Stimulated activated CD8-positive, alpha-beta memory T cell treated with anti-CD3 and anti-CD28 coated beads, Interleukin-15, amount 100 ng/mL, for 4 hours (primary cell): ENCODE measurements at places on chromosomes 4 and X.

GRCh38 chrX:68681443-68681941 lies 34.0 kb downstream of the STARD8 start:
- DNase-seq: no peak

DNA sequence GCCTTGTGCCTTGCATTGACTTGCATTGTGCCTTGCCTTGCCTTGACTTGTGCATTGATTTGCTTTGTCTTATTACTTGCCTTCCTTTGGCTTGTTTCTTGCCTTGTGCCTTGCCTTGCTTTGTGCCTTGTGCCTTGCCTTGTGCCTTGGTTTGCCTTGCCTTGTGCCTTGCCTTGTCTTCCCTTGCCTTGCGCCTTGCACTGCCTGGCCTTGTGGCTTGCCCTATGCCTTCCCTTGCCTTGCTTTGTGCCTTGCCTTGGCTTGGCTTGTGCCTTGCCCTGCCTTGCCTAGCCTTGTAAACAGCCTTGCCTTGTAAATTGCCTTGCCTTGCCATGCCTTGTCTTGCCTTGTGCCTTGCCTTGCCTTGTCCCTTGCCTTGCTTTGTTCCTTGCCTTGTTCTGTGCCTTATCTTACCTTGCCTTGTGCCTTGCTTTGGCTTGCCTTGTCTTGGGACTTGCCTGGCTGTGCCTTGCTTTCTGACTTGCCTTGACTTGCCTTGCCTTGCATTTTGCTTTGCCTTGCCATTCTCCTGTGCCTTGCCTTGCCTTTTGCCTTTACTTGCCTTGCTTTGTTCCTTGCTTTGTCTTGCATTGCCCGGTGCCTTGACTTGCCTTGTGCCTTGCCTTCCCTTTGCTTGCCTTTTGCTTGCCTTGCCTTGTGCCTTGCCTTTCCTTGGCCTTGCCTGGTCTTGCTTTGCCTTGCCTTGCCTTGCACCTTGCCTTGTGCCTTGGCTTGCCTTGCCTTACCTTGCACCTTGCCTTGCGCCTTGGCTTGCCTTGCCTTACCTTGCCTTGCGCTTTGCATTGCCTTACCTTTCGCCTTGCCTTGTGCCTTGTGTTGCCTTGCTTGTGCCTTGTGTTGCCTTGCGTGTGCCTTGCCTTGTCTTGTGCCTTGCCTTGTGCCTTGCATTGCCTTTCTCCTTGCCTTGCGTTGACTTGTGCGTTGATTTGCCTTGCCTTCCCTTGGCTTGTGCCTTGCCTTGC lies 97.5 kb downstream of the TAB3 start:
- no peak for DNase-seq

DNA sequence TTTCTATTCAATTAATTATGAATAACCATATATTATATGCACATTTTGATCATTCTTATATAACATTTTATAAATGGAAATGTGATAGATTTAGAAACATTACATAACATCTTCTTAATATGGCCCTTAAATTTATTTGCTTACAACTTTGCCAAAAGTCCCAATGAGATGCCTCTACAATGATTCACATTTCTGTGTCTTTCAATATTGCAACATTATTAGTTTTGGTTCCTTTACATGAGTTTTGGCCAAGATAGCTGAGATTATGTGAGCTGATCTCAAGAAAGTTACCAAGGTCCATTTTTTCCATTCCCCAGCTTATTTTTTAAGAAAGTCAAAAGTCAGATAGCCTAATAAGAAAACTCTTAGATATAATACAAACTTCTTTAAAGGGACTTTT lies 361.2 kb downstream of the PCDH7 start:
- no peak for DNase-seq

DNA sequence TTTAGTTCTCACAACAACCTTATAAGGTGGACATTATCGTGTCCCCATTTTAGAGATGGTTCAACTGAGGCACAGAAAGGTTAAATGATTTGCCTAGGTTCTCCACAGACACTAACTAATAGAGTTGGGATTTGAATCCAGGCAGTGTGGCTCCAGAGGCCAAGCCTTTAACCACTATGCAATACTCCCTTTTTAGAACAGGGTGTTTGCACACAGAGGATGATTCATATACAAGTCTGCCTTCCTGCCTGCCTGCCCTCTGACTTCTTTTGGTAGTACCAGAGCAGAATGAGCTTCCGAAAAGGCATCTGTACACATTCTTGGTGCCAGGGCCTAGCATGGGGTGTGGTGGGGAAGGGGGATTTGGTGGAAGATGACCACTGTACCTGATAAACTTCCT lies 150.8 kb upstream of the ARHGEF9 start:
- no peak for DNase-seq

GRCh38 chrX:2640436-2641150 lies 50.5 kb upstream of the CD99 start:
- DNase-seq: no peak

DNA sequence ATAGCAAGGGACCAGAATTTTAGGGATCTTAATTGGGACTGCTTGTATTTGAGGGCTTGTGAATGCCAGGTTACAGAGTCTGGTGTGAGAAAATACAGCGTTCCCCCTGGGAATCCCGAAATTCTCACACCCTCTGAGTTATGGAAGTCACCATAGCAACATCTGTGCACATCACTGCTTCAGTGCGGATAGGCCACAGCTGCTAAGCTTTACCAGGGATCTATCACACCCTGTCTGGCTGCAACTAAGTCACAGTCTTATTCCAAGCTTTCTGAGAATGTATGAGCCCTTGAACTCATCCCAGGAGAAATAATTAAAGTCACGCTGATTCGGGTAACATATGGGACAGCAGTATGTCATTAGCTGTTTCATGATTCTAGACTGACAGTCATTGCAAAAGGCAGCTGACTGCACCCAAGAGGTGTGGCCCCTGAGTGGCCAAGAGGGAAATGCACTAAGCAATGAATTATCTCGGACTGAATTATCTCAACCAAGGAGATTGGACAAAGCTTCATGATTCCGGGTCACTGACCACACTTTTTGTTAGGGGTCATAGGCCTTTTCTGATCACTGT lies 46.7 kb upstream of the BTC start:
- no peak for DNase-seq

- no peak for DNase-seq
Measured at GRCh38 chrX:155434906-155435743, 23.3 kb downstream of the F8A3 start.

- DNase-seq: no peak
Measured at GRCh38 chr4:6873291-6873690, 36.3 kb upstream of the TBC1D14 start.

GRCh38 chrX:33840176-33840575 lies 291.9 kb downstream of the FAM47A start:
- DNase-seq: no peak

DNA sequence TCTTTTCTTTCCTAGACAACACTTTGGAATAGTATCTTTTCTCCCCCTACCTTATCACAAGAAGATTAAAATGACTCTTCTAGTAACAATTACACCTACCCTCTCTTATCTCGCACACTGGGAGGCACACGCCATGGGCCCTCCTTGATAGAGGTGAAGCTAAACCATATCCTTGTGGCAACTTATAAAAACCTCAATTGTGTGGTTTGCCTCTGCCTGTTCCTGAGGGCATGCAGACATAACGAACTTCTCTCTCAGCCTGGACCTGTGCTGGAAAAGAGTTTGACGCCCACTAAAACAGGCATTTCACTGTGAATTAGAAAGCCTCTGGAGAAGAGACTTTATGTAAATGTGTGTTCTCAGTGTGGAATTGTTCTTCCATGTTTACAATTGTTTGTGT lies 141.2 kb downstream of the NDST3 start:
- no peak for DNase-seq

DNA sequence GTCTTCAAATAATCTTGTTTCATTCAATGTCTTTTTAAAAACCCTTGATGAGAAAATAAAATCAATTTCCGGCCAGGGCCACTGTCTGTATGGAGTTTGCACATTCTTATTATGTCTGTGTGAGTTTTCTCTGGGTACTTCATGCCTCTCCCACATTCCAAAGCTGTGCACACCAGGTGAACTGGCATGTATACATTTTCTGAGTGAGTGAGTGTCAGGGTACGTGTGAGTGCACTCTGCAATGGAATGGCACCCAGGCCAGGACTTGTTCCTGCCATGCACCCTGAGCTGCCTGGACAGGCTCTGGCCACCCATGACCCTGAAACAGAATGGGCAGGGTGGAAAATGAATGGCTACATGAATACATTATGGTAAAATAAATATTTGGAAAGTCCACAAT lies 61.3 kb downstream of the UBE2NL start:
- no peak for DNase-seq

DNA sequence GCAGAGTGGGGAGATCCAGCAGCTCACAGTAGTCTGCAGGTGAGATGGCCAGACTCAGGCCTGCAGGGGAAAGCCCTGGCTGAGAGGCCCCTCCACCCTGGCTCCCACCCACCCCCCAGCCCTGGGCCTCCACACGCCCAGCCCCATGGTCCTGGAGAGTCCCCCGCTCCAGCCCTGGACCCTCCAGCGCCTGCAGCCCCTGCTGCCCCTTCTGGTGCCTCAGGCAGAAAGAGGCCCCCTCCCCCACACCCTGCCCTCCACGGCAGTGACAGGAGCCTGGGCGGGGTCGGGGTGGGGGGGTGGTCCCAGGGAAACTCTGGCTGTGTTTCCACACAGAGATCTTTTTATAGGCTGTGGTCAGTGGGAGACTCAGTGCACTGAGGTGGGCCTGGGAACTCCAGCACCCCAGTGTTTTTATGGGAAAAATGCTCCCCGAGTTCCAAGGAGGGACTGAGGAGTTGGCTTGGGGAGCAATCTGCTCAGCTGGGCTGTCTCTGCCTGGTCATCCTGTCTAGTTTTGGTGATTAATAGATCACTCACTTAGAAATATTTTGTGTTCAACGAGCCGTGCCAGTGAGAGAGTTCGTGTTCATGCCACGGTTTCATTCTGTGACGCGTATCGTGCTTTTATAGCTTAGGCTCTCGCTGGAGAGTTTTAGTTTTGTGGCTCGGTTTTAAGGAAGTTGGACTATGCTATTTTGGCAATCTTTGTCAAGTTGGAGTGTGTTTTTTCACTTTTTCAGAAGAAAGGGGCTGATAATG lies 53.1 kb upstream of the HGFAC start:
- no peak for DNase-seq

GRCh38 chr4:173182403-173182802 lies 13.8 kb downstream of the GALNT7 start:
- no peak for DNase-seq

GRCh38 chrX:39633293-39633692 lies 464.5 kb downstream of the BCOR start:
- DNase-seq: no peak

GRCh38 chr4:3291969-3292570 lies 751 bp upstream of the RGS12 start:
- DNase-seq: no peak

DNA sequence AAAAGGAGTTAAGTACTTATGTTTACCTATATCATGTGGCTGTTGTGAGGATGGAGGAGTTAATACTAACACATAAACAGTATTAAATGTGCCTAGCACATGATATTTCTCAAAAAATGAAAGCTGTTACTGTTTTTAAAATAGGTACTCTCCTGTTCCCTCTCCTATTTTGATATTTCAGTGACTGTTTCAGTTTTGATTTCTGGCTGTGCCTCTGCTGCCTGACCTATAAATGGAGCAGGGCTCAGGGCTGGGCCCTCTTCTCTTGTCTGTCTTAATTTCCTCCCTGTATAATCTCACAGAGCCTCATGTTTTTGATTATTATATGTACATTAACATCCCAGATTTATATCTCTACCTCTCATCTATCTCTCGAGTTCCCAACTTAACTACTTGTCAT lies 93.3 kb downstream of the UGT8 start:
- DNase-seq: no peak

GRCh38 chr4:40626183-40626990 lies 3.3 kb downstream of the RBM47 start:
- DNase-seq: no peak

GRCh38 chr4:168637872-168638756 lies 141.3 kb downstream of the PALLD start:
- DNase-seq: no peak

DNA sequence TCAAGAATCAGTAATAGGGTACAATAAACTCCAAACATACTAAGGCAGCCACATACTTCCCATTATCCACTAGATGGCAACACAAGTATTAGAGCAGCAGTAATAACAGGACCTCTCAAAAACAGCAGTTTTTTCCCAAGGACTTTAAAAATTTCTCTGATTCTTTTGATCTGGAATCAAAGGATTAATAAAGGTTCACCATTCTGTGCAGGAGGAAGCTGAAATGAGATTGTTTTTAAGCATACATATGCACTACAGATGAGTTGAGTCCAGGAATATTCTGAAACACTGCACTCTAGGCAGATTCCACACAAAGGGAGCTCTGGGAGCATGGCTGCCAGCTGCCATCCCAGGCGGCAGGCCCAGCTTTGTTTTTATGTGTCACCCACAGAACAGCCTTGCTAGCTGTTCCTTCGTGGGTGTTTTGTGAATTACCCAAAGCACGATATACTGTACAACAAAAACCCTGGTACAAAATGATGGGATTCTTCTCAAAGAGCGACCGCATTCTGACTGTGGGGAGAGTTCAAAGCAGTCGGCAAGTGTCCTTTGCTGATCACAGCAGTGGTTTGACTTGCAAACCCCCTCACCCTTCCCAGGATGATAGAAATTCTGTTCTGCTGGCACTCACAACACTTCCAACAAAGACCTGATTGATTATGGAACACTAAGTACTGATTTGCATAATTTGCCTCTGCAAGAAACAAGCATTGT lies 61.0 kb downstream of the STX18 start:
- DNase-seq: no peak

- DNase-seq: no peak
Measured at GRCh38 chrX:85897362-85898126, 149.8 kb downstream of the CHM start.

GRCh38 chr4:156137679-156138473 lies 184.2 kb upstream of the CTSO start:
- no peak for DNase-seq

DNA sequence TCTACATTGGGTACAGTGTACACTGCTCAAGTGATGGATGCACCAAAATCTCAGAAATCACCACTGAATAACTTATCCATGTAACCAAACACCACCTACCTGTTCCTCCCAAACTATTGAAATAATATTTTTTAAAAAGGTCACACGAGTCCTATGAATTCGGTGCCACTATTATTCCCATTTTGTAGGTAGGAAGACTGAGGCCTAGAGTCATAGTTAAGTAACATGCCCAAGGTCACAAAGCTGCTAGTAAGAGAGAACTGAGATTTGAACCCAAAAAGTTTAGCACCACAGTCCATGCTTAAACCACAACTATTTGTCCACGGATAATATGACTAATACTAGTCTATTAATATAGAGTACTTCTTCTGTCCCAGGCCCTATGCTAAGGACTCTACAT lies 2.7 kb downstream of the ARHGEF6 start:
- no peak for DNase-seq

DNA sequence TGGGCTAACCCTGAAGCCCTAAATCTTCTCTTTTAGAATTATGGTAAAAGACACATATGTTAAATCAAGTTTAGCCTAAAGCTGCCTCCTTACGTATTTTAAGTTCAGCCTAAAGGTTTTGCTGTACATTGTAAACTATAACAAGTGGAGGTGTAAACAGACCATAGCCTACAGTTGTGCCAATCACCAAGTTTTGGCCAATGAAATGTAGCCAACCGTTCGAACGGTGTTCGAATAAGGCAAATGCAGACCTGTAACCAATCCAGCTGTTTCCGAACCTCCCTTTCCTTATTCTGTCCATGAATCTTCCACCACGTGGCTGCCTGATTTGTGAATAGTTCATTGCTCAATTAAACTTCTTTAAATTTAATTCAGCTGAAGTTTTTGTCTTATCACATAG lies 52.1 kb upstream of the TBC1D9 start:
- no peak for DNase-seq
